HFF-Myc (cell line): ENCODE measurements at places on chromosomes 7 and 10.

DNA sequence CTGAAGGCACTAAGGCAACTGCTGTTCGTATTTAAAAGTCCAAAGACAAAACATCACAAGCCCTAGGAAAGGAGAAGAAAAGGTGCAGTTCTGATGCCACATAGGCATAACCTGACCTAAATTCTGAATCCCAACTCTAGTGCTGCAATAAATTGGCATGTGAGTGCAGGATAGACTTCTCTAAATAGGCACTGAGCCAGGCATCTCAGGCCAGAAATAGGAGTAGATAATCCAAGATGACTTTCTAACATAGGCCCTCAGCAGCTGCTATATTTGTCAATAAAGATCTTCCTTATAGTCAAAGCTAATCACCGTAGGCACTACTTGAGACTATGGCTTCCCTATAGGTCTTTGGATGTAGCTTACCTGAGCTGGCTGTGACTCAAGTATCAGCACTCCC, 1163.8 kb downstream of the SORCS1 start:
- no peak for DNase-seq

DNA sequence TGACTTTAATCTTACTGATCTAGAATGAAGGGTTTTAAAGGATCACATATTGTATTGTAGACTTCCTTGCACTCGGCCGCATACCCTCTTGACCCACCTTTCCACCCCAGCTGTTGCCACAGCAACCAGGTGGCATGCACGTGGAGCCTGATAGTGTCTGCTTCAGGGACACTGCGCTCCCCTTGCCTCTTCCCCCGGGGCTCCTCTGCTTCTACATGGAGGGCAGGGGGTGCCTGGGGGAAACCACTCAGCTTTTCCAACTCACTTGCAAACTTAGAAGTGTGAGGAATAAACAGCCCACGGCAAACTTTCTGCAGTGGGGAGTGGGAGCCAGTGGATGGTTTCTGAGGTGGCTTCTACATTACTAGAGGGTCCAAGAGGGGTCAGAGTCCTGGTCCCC, 458.6 kb downstream of the PLXNA4 start:
- no peak for DNase-seq

- DNase-seq: no peak
Measured at GRCh38 chr10:50490241-50490640, 133.5 kb downstream of the SGMS1 start.

DNA sequence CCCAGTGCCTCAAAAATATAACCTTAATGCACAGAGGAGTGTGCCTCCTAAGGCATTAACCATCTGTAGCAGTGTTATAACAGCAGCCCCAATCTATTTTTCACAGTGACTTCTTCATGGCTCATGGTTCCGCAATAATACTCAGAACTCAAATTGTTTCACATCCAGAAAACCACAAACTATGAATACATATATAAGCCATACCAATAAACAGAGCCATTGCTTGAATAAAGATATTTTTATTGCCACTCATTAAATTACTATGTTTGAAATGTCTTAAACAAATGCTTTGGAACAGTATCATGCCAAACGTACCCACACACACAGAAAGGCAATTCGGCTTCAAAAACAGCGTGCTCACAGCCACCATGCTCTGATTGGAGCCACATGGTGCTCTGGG, 629.3 kb upstream of the NRP1 start:
- DNase-seq: no peak

DNA sequence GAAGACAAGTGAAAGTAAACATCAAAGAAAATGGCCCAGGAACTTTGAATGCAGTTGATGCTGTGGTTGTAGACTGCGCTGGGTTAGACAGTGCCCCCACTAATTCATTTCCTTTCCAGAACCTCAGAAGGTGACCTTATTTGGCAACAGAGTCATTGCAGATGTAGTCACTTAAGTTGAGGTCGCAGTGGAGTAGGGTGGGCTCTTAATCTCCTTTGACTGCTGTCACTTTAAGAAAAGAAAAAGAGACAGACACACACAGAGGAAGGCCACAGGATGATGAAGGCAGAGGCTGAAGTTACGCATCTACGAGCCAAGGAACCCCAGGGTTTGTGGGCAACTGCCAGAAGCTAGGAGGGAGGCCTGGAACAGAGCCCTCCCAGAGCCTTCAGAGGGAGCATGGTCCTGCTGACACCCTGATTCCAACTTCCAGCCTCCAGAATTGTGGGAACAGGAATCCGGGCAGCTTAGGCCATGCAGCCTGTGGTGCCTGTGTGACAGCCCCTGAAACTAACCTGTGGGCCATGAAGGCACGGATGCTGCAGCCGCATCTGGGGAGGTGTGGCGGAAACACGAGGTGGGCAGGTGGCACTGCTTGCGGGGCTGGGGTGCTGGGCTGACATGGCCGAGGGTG, 107.6 kb downstream of the PRKAG2 start:
- no peak for DNase-seq

DNA sequence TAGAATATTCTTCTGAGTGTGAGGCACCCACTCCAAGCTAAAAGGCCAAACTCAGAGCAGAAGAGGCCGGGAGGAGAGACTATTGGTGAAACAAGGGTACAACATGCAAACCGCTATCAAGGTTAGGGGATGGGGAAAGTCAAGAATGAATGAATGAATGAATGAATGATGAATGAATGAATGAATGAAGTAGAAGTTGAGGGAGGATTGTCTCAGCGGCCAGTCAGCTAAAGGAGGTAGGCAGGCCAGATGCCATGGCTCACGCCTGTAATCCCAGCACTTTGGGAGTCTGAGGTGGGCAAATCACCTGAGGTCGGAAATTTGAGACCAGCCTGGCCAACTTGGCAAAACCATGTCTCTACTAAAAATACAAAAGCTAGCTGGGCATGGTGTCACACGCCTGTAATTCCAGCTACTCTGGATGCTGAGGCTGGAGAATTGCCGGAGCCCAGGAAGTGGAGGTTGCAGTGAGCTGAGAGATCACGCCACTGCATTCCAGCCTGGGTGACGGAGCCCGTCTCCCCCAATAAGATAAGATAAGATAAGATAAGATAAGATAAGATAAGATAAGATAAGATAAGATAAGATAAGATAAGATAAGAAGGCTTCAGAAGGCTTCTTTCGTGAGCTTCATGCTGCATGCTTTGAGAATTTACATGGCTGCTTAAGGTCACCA, 250.8 kb downstream of the CCDC3 start:
- no peak for DNase-seq
